NCI-H2107 (cell line): ENCODE measurements at places on chromosomes 16 and 17.

DNA sequence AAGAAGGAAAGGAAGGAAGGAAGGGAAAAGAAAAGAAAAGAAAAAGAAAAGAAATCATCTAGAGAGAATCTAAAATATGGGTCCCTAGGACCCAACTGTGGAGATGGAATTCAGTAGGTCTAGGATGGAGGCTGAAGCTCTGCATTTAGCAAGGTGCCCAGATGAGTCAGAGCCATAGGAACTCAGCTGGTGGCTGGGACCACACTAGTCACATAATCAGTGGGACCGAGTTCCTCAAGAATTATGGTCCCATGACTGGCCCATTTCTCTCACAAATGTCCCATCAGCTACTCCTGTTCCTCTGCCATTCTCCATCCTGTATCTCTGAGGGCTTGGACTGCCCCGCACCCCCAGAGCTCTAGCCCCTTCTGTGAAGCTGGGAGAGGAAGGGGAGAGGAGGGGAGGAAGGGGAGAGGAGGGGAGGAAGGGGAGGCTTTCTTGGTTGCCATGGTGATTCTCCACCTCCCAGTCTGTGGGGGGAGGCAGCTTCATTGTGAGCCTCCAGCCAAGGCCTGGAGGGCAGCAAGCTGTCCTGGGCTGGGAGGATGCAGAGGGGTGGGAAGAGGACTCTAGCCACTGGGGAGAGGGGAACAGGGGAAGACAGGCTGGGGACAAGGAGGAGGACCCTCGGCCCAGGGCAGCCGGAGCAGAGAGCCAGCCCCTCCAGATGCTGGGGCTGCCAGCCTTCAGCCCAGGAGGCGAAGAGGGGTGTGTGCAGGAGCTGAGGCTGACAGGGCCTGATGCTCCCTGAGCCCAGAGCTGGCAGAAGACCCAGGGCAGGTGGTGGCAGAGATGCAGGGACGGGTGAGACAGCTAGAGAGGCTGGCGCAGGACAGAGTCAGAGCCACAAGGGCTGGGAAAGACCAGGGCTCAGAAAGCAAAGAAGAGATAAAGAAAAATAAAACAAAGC lies 37.8 kb upstream of the LHX1 start:
- no peak for DNase-seq

- no peak for DNase-seq
These were observed 2.4 kb downstream of the EFNB3 start for GRCh38 chr17:7707446-7707845.

DNA sequence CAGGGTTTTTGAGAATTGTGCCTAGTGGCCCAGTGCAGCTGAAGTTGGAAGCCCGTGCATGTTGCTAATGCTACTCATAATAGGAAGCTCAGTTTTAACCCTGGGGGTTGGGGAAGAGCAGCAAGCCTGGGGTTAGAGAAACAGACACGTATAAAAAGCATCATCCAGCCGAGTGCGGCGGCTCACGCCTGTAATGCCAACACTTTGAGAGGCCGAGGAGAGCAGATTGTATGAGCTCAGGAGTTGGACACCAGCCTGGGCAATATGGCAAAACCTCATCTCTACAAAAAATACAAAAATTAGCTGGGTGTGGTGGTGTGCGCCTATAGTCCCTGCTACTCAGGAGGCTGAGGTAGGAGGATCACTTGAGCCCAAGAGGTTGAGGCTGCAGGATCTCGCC lies 2.3 kb upstream of the CLUH start:
- DNase-seq, result no peak

DNA sequence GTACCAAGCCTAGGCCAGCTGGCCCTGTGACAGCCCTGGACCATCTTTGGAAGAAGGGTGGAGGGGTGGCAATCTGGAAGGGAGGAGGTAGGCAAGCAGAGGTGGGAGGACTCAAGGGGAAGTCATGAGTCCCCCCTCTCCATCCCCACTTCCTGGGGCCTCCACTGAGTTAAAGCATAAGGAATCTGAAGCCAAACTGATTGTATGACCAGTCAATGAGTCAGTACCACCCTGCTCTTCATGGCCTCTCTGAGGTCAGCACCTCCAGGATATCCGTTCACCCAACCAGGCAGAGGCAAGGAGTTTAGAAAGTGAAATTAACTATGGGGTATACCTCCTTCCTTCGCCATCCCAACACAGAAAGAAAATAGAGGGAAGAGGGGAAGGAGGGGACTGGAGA lies 272.7 kb downstream of the SOX9 start:
- no peak for DNase-seq

DNA sequence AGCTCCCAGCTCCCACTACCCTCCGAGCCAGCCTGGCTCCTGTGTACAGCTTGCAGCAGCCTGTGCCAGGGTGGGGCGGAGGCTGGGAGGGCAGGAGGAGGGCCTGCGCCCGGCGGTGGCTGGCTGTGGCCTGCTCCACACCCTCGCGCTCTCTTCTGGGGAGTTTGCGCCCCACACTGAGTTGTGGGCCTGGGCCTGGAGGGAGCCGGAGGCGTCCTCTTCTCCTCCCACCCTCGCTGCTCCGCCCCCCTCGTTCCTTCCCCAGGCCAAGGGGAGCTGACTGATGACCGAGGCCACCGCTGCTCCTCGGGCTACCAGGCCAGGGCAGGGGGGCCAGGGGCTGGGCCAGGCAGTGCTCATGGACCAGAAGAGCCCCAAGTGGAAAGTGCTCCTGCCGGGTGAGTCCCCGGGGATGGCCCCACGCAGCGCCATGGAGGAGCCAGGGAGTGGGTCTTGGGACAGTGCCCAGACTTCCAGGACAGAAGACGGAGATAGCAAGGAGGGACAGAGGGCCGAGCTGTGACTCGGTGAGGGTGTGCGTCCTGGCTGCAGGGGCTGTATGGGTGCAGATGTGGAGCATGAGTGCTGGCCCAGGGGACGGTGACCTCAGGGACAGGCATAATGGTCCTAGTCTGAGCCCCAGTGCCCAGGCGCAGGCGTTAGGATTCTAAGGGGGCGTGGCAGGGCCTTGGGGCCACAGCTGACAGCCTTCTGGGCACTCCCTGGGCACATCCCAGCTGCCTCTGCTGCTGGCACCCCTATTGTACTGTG lies 242.1 kb upstream of the GSE1 start:
- DNase-seq, result no peak

DNA sequence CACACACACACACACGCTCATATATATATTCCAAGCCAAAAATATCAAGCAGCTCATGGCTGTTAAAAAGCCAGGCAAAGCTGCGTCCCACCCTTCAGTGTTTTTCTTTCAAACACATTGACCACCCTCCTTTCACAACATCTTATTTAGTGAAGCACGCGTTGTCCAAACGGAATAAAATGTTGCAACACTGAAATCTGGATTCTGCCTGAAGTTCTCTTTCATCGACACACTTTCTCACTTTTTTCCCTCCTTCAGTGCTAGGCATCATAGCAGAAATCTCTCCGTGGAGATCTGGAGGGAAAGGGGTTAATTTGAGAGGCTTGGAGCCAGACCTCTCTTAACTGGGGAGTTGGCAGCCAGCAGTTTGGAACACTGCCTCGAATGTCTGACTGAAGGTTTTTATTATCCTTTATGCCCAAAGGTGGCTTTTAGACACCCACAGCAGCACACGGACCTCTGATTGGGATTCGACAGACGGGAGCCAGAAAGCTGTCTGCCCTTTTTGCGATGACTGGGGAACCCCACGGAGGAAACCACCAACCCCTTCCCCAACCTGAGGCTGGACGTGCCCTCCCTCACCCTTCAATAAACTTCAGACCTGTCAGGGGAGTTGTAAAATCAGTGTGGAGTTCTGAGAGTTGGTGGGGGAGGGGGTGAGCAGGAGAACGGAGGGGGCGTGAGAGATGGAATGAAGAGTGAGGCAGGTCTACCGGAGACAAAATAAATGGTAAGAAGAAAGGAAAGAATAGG lies 833.6 kb upstream of the SOX9 start:
- no peak for DNase-seq

- no peak for DNase-seq
These were observed 248.9 kb downstream of the ENGASE start for GRCh38 chr17:79323566-79323965.

DNA sequence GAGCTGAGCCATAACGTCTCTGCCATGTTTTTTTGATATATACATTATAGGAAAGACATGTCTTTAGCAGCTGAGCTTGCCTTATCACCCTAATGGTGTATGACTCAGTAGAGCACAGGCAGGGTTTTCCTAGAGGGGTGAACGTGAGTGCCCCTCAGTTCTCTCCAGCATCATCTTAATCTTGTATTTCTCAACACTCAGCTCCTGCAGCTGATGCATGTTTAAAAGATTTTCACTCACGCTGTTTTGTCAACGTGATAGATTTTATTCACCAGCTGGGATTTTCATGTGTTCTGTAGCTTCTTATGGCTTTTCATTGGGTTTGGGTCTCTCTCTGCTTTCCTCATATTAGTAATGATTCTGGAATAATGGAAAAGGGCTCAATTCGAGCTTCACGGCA lies 186.0 kb upstream of the PMFBP1 start:
- DNase-seq, result no peak
